ENCODE measurements at places on chromosomes 11 and 22.
A peak's percentile ranks its signal among the peaks of the same experiment; 100 is the strongest.

DNA sequence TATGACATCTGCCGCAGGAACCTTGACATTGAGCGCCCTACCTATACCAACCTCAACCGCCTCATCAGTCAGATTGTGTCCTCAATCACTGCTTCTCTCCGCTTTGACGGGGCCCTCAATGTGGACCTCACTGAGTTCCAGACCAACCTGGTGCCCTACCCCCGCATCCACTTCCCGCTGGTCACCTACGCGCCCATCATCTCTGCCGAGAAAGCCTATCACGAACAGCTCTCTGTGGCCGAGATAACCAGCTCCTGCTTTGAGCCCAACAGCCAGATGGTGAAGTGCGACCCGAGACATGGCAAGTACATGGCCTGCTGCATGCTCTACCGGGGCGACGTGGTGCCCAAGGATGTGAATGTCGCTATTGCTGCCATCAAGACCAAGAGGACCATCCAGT lies 16.0 kb downstream of the TUBA8 start:
- DNase-seq, result no peak

GRCh38 chr22:26887456-26887855 lies 230.1 kb downstream of the MIAT start:
- peak; percentile 86 for DNase-seq

DNA sequence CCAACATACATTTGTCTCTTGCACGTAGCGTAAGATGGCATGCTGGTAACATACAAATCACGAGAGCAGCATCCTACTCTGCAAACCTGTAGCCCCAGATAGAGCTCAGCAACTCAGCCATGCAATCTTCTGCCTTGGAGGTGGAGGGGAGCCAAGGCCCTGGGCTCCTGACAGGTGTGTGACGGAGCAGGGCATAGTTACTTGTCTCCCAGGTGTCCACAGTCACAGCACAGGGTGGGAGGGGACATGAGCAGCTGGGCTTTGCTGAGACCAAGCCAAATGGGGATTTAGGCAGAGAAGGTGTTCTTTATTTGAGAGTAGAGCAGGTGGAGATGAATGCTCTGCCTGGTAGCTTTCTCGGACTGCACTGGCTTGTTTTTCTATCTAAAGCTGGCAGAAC lies 111.7 kb downstream of the TEAD1 start:
- no peak for DNase-seq

DNA sequence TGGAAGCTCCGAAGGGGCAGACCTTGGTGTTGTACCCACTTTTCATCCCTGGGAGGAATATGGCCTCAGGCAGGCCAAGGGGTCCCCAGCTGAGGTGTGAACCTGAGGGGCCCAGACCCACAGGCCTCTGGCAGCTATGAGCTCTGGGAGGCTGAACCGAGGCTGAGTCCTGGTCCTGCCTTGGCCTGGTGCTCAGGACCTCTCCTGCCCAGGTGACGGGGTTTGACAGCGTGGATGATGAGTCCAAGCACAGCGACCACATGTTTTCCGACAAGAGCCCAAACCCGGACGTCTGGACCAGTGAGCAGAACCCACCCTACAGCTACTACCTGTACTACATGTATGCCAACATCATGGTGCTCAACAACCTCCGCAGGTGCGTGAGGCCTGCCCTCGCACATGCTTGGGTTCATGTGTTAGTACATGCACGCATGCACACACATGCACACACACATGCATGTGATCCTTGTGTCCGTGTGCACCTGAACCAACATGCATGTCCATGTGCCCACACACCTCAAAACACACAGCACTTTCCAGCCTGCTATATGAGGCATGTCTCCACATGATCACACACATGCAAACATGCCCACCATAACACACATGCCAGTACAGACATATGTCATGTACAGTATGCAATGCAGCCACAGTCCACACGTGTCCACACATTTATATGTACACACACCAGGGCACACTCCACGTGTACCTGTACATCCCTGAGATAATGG lies 40.9 kb downstream of the RNF141 start:
- DNase-seq, result no peak

DNA sequence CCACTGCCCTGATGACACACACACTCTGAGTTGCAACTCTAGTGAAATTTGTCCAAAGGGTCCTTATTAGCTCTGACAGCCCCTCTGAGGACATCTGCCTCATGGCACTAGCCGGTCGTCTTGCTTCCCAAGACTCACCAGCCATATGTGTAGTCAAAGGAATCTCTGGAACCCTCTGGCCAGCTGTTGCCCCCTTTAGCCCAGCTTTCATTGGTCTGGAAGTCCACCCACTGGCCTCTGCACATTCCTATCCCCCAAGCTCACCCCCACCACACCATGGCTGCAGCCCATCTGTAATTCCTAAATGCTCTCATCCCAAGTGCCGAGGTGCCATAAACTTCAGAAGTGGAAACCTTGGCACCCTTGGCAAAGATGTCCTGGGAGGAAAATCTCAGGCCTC lies 24.3 kb downstream of the SYT7 start:
- DNase-seq, result no peak

DNA sequence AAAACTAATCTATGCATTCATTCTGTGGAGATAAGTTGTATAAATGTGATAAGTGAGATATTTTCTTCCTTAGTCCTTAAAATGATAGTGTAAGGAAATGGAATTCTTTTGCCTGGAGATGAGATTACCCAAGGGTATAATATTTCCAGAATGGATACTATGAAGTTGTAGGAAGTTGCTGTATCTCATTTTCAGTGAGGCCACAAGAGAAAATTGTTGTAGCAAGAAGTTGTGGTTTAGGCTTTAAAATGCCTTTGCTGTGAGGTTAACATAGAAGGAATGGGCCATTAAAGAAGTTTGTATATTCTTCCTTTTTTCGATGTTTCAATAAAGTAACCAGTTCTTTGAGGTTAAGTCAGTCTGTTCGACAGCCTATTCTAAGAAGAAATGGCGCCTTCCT lies 50.7 kb upstream of the LIN7C start:
- no peak for DNase-seq

- DNase-seq, result no peak
Measured at GRCh38 chr22:36304429-36304828, 51.5 kb downstream of the APOL1 start.

DNA sequence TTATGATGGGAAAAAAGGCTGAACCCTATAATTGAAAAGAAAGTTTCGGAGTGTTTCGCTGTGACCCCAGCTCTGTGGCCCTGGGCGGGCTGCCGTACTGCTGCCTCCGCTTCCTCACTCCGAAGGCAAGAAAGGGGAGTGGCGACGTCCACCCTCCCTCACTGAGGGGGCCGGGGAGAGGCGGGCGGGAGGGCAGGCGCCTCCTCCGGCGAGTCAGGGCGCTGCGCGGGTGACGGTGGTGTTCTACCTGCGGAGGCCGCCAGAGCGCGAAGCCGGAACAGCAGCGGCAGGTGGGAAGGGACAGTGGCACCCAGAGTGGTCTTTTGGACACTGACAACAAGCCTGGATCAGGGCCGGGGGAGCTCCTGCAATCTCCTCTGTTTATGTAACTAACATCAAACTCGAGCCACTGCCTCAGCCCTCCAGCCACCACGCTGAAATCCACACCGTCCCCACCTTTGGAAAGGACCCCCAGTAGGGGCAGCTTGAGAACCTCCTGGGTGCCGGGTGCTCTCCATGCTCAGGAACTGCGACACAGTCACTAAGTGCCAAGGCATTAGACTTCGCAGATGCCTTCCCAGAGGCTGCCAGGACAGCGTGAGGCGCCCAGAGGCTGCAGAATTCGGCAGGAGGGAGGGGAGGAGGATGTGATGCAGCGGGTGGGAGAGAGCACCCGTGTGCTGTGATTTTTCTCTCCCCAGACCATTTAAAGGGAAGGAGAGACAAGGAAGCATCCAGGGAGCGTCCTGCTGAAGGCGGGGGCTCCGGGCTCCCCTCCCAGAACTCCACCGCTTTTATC lies 25.5 kb downstream of the BID start:
- no peak for DNase-seq

DNA sequence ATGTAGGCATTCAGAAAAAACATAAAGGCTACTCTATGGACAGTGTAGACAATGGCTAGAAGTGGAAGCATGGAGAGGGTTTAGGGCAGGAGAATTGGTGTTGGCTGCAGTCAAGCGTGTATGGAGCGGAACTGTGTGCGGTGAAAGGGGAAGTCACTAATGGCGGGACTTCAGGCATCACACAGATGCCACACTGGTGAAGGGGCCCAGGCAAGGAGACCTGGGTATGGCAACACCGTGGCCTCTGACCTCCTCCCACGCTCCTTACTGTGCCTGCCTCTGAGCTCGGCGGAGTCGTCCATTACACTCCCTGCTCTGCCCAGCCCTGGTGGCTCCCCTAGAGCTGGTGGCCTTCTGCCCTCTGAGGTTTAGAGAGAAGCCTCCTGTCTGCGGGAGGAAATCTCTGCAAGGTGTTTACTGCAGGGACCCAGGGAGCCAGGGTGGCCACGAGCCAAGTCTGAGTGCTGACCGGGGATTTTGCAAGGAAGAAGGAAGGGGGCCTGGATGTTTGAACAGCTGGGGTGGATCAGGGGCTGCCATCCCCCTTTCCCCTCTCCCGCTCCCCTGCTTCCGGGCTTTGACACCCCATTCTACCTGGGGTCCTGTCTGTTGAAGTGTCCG lies 75.1 kb upstream of the TSPAN18 start:
- no peak for DNase-seq

- no peak for DNase-seq
Measured at GRCh38 chr11:133228471-133229329, 303.6 kb downstream of the OPCML start.

- DNase-seq, result no peak
Measured at GRCh38 chr22:24153353-24153752, 27.9 kb upstream of the SUSD2 start.

DNA sequence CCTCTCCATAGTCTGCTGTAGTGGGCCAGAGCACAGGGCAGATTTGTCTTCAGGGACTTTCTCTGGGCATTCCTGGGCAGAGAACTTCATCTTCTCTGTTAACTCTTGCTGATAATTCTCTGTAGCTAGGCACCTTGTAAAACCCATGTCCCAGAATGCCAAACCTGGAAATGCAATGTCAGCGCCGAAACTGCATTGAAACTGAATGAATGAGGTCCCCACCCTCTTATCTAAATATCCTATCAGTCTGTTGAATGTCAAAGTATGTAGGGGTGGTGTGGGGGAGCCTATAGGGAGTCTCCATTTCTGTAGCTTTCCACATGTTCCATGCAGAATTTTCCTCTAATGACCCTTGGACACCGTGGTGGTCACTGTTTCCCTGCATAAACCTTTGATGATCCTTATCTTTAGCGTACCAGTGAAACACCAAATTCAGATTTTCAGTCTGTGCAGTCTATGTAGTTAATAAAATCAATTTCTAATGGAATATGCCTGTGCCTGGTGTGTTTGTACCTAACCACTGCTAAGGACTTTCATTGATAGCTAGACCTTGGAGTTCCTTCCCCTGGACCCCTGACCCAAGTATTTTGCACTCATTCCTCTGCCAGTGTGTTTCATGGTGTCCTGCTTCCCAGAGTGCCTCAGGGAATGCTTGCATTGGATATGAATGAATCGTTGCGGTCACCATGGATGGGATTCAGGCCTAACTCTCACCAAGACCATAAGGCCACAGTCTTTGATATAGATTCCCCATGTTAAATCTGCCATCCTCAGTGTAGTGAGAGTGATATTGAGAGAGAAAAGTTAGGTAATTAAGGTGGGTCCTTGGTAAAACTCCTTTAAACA lies 2.5 kb upstream of the CABIN1 start:
- DNase-seq, result no peak

DNA sequence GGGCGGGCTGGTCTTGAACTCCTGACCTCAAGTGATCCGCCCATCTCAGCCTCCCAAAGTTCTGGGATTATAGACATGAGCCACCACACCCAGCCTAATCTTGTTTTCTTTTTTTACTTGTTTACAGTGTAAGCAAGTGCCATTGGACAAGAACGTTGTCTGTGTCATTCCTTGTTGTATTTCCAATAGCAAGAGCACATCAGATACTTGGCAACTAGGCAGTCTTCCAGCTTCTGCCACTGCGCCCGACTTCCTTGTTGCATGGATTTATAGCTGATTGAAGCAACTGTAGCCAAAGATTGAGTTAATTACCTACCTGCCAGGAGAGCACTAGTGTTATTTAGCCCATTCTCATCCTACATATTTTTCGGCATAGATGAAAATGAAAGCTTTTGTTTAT lies 3.1 kb upstream of the SGSM3 start:
- DNase-seq, result no peak

DNA sequence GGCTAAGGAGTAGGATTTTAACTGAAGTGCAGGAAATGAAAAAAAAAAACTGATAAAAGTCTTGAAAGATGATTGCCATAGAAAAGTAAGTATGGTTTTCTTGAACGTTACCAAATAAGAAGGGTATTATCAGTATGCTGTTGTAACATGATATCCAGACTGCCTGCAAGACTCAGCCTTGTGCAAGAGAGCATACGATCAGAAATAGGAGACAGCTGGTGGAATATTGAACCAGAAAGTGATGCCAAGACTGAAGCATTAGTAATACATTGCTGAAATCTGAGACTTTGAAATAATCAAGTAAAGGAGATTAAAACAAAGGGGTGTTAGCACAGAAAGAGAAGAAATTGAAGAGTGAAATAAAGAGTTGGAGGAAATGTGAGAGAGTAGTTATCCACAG lies 452.7 kb upstream of the CNTN5 start:
- DNase-seq, result no peak

GRCh38 chr11:35963911-35964310 lies 20.0 kb downstream of the LDLRAD3 start:
- DNase-seq, result no peak

DNA sequence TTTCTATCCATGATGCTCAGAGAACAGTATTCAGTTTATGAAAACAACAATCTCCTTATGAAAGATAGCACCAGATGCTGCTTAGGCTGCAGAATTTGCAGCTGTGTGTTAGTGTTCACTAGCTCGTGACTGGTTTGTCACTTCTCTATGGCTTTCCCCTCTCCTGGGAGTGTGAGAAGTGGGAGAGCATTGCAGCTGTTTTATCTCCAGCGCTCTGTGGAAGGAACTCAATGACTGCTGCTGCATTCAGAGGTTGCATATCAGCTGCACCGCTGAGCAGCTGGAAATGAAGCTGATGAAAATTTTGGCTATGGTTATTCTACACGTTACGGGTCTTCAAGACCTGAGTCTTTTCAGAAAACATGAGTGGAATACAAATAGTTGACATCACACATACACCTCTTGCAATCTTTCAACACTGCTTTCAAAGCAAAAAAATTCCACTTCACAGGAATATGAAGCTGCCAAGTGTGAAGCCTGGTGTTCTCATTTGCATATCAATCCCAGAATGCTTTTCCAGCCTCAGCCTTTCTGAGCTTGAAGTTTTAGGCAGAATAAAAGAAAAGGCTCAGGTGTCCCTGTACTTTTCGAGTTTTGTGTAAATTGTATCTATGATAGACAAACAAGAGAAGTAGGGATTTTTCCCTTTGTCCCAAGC lies 149.3 kb upstream of the DDI1 start:
- DNase-seq, result no peak

- DNase-seq, result no peak
Measured at GRCh38 chr11:105226091-105226490, 86.5 kb upstream of the CARD18 start.

GRCh38 chr11:112718483-112718882 lies 242.7 kb upstream of the NCAM1 start:
- DNase-seq, result no peak
